Renal pelvis (tissue), 12 donors: ENCODE measurements at places on chromosomes 5 and 9. TPM values are rescaled to one million over a fixed set of nuclear protein-coding genes. Genes with fewer than 3 reads are reported as not detected.

DNA sequence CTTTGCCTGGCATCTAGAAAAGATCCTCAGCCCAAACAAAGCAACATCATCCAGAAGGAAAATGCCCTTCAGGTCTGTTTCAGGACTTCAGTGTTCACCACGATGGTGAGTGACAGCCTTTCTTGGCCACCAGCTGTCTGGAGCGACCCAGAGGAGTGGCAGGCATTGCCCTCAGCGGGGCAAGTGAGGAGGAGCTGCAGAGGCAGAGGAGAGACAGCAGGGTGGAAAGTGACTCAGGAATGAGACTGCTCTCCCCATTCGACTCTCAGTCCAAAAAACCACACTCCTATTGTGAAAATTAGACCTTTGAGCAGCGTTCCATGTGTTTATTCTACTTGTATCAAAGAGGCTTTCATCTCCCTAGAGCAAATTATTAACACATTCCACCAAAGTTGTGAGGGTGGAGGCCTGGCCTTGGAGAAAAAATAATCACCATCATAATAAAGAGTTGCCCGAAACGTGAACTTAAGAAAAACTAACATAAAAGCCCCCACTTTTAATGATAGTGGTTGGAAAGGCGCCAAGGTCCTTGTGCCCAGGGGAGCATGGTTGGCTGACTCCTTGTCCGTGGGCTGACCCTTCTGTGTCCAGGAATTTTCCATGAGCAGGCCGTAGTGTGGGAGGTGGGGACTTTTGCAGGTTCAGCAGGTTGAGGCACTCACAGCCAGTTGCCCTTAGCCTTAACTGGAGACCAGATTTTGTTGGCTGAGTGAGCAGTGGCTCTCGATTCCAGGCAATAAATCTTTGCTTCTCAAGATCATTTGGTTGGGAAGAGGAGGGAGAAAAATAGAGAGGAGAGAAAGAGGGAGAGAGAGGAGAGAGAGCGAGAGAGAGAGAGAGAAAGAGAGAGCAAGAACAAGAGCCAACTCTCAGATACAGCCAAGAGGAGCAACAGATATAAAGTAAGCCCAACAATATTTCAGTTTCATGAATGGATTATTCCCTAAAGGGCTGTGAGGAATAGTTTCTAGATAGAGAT is 125.9 kb upstream of the ANKRD55 start:
- peak; percentile 90 for DNase-seq

DNA sequence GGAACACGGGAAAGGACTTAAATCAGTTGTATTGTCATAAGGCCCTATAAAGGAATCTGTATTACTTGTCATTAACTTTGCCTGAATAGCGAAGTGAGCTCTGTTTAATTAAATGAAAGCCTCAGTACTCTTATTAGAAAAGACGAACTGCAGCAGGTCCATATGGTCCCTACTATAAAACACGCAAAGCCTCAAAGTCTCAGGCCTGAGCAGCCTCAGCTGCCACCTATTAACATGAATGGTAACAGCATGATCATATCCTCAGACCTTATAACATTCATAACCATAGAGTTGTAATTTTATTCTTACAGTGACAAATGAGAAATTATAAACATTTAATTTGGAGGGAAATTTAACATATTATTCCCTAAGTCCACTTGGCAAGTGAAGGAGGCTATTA is 1113.7 kb upstream of the WWC1 start:
- peak; percentile 20 for DNase-seq

- no peak for DNase-seq
Observed at GRCh38 chr5:663436-664342, 29.5 kb downstream of the TPPP start.

GRCh38 chr5:170563824-170564567 is 60.2 kb downstream of the KCNIP1 start:
- no peak for DNase-seq

DNA sequence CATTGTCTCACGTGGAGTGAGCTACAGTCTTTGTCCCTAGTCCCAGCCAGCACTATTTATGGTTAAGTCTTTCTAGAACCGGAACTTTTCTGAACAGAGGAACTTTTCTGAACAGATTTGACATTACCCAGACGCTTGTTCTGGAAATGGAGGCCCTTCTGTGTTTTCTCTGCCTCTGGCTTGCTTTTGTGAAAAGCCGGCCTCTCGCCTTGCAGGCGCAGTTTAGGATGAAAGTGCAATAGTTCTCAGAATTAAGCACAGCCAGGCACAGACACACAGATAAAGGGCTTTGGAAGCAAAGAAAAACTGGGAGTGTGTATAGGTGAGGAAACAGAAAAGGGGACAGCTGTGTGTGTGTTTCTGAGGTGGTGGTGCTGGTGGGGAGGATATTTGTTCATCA is 5.9 kb downstream of the GDNF start:
- no peak for DNase-seq

- no peak for DNase-seq
Observed at GRCh38 chr5:138492560-138493045, 27.3 kb downstream of the EGR1 start.

DNA sequence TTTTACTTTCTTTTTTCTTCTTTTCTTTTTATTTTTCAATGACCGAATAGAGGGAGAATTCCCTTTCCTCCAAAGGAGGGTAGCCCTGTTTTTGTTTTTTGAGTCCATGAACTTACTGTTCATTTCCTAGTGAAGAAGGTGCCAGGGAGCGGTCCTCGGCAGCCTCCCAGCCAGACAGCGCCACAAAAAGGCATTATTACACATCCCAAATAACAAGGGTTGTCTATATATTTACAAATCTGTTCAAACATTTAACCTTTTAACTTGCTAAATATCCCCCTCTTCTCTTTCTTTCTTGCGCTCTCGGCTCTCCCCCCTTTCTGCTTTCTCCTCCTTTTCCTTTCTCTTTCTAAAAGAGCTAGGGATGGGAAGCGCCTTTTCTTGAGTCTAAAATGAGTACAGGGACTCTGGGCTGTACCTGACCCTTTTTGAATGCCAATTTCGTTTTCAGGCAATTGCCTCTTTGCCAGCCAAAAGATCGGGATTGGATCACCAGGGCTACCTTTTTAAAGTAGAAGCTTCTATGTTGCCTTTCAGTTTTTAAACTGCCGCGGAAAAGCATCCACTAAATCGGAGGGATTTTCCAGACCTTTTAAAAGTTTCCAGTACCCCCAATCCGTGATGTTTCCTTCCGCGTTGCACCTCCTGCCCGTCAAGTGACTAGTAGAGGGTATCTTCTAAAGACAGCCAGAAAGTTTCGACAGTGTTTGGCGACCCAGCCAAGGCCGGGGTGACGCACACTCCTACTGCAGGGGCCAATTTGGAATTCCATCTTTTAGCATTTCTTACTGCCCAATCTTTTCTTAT is 125.6 kb downstream of the TMEM161B start:
- DNase-seq, result no peak

DNA sequence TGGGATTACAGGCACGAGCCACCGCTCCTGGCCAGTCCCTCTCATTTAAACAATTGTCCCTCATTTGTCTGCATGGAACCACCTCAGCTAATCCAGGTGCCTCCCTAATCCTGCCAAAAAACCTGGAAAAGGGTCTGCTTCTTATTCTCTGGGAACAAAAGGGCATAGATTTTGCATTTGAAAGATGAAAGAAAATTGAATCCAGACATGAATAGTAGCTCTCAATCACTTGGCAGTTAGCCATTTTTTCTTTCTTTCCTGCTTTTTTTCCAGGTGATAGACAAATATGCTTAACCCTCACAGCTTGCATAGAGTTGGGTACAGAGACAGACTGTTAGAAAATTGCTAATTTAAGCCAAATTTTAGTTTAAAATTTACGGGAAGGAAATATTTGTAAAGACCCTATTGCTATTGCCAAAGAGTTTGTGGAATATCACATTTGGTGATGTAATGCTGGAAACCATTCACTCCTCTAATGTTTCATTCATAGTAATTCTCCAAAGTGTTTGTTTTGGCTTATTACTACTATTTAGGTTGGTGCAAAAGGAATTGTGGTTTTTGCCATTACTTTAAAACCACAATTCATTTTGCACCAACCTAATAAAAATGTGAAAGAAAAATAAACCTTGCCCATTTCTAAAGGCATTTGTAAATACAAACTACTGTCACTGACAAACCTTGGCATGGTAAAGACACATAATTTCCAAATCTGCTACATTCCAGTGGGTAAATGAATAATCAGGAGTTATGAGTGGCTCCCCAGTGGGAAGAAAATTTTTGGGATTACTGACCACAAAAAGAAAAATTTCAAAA is 80.5 kb upstream of the JAK2 start:
- DNase-seq, result no peak

GRCh38 chr9:78574354-78575045 is 277.6 kb downstream of the PSAT1 start:
- DNase-seq, result no peak

DNA sequence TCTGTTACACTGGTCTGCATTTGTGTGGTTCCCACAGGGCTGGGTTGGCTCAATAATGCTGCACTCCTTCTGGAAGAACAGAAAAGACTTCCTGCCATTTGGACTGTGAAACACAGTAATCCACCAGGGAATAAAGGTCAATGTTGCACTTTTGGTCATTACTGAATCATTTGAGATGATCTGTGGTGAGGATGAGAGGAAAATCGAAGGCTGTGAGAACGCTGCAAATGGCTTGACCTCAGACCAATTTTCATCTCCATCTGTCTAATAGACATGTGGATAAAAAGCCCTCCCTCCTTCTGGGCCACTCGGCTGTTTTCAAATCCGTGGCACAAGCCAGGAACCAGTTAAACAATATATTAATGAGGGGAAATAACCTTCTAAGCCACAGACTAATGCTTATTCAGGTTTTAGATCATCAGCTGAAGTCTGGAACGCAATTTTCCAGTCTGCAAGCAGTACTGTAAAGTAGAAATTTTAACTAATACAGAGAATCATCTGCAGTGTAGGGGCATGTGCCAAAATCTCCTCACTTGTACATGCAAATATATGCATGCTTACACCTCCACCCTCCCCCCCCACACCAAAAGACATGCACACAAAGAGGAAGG is 20.2 kb downstream of the TLE1 start:
- no peak for DNase-seq

DNA sequence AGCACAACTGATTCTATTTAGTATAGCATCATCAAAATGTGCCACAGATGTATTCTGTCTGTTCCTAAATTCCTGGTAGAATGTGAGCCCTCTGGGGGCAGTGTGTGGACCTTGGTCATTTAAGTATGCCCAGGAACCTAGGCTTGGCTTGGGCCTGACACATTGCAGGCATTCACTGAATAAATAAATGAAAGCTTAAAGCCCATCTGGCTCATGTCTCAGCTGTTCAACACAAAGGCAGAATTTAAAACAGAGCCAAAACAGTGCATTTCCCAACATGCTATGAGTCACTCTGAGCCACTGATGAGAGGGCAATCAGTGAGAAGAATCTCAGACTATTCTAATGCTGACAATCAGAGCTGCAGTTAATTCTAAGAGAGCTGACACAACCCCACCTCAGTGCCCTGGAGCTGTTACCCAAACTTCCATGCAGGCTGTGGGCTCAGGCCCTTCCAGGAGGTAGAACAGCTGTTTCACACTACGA is 8.1 kb downstream of the FAM193B start:
- no peak for DNase-seq

DNA sequence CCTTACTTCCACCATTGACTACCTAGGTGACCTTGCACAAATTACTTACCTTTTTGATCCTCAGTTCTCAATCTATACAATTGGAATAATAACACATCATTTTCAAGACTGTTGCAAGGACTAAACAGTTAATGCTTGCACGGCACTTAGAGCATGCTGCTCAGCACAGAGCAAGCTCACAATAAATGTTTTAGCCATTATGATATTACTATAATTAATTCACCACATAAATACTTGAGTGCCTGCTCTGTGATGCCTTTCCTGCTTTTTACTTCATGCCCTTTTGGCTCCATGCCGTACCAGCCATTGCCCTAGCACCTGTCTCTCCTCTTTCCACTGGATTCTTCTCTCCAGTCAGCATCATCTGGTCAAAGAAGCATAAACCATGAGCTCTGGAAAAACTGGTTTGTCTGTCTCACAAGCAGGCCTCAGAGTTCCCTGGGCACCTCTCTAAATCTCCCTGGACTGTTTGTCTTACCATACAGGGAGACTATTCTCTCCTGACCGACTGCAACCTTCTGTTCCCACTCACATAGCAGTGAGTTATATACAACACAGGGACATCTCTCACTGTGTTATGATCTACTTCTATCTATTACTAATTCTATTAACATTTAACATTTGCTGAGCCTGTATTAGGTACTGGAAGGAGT is 260.4 kb upstream of the ADRA1B start:
- DNase-seq, result no peak

SPATA31D4 gene
- polyA plus RNA-seq, result not detected

PRRT1B gene
- polyA plus RNA-seq, result 1.5 TPM
